ENCODE measurements at places on chromosomes 16 and 17. TPM values are rescaled to one million over a fixed set of nuclear protein-coding genes. Genes with fewer than 3 reads are reported as not detected.

DNA sequence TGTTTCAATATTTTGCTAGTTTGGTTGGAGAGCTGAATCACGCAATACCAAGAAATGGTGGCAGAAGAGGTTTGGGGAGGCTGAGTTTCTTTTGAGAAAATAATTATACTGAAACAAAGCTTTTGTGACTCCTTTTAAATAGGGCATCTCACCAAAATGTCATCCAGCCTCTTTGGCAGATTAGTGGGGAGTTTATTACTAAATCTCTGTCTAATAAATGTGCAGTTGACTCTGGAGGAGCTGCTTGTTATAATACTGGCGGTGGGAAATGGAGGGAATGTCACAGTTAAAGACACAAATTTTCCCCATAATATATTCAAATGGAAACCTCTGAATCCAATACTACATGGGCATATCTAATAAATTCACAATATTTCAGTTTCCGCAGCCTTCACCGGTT is 44.7 kb downstream of the SNX11 start:
- no peak for DNase-seq

GRCh38 chr17:29004081-29004692 is 1.6 kb downstream of the SEZ6 start:
- DNase-seq, result no peak

DNA sequence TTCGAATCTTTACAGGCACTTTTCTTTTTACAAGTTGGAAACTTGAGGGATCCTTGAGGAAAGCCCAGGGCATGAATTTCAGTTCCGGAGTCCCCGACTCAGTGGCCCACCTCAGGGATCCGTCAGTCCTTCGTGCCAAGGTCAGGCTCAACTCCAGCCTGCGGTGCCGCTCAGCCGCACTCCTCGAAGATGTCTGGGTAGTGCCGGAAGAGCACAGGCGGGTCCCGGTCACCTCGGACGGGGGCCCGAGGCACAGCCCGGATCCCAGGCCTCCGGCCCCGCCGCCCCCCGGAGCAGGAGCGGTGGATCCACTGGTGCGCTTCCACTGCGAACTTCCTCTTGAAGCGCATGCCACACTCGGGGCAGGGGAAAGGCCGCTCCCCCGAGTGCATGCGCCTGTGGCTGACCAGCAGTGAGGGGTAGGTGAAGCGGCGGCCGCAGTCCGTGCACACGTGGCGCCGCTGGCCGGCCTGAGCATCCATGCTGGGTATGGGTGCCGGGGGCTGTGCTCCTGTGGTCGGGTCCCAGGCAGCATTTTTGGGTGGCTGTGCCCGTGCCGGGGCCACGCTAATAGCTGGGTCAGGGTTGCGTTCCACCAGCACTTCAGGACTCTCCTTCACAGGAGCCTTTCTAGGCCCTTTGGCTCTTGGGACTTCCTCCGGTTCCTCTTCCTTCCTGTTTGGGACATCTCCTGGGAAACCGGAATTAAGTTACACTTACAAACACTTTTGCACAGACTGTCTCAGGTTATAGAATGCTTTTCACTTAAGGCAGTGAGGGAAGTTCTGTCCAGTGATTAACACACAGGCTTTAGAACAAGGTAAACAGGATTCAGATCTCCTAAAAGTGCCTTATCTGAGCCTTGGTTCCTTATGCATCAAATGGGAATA is 1.5 kb downstream of the ZNF688 start:
- DNase-seq, result no peak

DNA sequence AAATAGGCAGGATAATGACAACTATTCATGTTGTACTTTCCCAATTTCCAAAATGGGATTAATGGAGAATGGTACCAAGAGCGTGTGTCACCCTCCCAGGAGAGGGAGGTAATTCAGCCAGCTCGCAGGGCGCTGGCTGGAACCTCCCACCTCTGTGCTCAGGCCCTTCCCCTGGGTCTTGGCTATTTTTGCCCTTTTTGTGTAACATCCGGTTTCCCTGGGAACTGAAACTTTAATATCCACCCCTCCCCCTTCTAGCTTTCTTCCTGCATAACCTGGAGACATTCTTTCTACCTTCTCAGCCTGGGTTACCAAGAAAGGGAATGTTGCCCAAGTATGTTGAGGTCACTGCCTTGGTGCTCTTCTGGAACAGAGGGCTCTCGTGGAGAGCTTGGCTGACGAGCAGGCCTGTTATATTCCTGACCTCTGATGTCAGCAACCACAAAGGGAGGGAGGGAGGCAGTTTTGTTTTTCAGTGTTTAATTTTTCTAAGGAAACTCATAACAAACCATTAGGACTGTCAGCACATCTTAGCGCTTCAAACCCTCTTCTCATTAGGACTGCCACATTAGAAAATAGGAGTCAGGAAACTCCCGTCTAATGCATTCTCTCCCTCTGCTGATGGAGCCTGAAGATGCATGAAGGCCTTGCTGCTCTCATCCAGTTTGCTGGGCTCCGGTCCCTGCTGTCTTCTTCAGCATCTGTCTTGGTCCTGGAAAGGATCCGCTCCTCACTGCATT is 25.6 kb downstream of the ITGB3 start:
- DNase-seq, result peak; percentile 62

- no peak for DNase-seq
Observed at GRCh38 chr17:2181206-2181896, 122.2 kb downstream of the SMG6 start.

The HOXB6 gene
- total RNA-seq, result 2.9 TPM

The KCNH6 gene
- not detected for total RNA-seq

All from tibial nerve (tissue), 4 donors.